CD4-positive, CD25-positive, alpha-beta regulatory T cell (primary cell): ENCODE measurements at places on chromosomes 6 and 20. TPM values are rescaled to one million over a fixed set of nuclear protein-coding genes. Genes with fewer than 3 reads are reported as not detected.

The TRIM10 gene
- polyA plus RNA-seq, result not detected

The SLPI gene
- polyA plus RNA-seq, result not detected

The OR2B6 gene
- polyA plus RNA-seq, result not detected

The SLC17A3 gene
- polyA plus RNA-seq, result not detected

The STMND1 gene
- not detected for polyA plus RNA-seq

The PSMB9 gene
- polyA plus RNA-seq, result 525 TPM

The MCM8 gene
- polyA plus RNA-seq, result 1.7 TPM

The HCRTR2 gene
- not detected for polyA plus RNA-seq

The IBTK gene
- 22.2 TPM for polyA plus RNA-seq

- H3K4me1 ChIP-seq, result no peaks in the 10 kb centered on the region
- no peaks in the 10 kb centered on the region for H3K27me3 ChIP-seq
- DNase-seq, result no peak
- no peak overlapping the region for H3K27ac ChIP-seq
- H3K4me3 ChIP-seq, result no peak overlapping the region
Measured at GRCh38 chr6:19999319-20000191, 162.4 kb downstream of the ID4 start.

DNA sequence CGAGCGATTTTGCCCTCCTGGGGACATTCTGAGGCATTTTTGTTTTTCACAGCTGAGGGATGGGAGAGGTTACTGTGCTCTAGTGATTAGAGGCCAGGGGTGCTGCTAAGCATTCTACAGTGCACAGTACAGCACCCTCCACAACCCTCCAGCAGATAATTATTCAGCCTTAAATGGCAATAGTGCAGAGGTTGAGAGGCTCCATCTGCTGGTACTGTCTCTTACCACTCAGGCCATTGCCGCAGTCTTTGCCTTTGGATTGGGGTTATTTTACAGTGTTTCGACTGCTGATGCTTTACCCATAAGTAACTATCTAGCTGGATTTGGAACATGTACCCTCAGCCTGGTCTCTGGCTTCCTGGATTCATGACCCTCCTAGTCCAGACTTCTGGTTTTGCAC, 705.3 kb downstream of the KIF16B start:
- no peak for DNase-seq
- no peak overlapping the region for H3K4me3 ChIP-seq
- no peaks in the 10 kb centered on the region for H3K36me3 ChIP-seq
- H3K27ac ChIP-seq, result no peak overlapping the region
- H3K4me1 ChIP-seq, result no peaks in the 10 kb centered on the region

DNA sequence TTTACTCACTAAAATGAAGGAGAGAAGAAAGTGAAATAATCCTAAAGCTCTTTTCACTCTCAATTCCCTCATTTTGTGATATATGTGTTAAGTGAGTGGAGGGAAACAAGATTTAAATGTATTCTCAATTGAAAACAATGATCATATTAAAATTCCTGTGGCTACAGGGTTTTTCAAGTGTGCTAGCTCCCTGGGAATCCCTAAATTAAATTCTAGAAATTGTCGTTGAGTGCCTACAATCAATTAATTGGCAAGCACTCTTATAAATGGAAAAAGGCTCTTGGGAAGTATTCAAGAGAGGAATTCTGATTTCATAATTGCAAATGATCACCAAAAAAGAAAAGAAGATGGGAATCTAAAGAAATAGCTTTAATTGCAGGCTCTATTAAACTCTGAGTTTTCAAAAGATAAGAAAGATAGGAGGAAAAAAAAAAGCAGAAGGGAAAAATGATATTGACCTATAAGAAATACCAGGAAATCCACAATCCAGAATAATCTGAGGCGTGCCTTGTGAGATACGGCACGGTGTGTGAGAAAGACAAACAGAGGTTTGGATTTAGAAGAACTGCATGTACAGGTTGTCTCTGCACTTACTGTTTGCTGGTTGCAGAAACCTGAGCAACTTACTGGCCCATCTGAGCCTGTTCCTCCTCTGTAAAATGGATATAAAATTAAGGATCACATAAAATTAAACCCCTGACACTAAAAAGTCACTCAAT, 18.3 kb upstream of the MBOAT1 start:
- DNase-seq, result no peak
- H3K27ac ChIP-seq, result no peak overlapping the region
- H3K4me1 ChIP-seq, result no peaks in the 10 kb centered on the region
- H3K27me3 ChIP-seq, result no peaks in the 10 kb centered on the region
- H3K36me3 ChIP-seq, result no peaks in the 10 kb centered on the region

- no peak for DNase-seq
- no peaks in the 10 kb centered on the region for H3K36me3 ChIP-seq
- H3K4me3 ChIP-seq, result no peak overlapping the region
- no peaks in the 10 kb centered on the region for H3K27me3 ChIP-seq
Measured at GRCh38 chr6:77487808-77488425, 24.6 kb upstream of the HTR1B start.

DNA sequence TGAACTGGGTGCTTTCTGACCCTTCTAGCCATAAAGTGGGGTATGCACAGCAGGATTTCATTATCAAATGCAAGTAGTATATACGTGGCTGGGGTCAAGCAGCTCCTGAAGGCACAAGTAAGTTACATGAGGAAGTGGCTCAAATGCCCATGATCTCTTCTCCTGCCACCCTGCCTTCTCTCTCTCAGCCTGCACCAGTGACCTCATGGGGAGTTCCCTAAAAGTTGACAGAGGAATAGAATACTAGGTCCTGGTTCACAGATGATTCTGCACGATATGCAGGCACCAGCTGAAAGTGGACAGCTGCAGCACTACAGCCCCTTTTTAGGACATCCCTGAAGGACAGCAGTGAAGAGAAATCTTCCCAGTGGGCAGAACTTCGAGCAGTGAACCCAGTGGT, 282.0 kb downstream of the BCKDHB start:
- no peak for DNase-seq
- no peaks in the 10 kb centered on the region for H3K36me3 ChIP-seq
- no peaks in the 10 kb centered on the region for H3K4me1 ChIP-seq
- no peak overlapping the region for H3K4me3 ChIP-seq
- no peak overlapping the region for H3K27ac ChIP-seq

DNA sequence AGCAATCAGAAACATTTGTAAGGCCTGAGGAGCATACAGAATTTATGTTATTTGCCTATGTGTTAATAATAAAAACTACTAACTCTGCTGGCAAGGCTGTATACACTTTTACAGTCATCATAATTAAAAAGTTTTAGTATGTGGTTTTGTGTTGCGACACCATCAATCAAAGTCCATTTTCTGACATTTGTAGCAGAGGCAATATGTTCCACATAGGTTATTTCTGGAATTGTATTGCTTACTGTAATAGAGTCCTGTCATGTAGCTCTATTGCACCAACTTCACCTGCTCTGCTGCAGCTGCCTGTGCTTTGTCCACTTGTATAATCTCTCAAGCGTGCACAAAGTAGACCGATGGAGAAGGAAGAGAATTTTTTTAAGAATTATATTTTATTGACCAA, 501.8 kb downstream of the HACE1 start:
- no peaks in the 10 kb centered on the region for H3K4me1 ChIP-seq
- no peaks in the 10 kb centered on the region for H3K27me3 ChIP-seq
- H3K4me3 ChIP-seq, result no peak overlapping the region
- DNase-seq, result no peak
- H3K27ac ChIP-seq, result no peak overlapping the region
- no peaks in the 10 kb centered on the region for H3K36me3 ChIP-seq

DNA sequence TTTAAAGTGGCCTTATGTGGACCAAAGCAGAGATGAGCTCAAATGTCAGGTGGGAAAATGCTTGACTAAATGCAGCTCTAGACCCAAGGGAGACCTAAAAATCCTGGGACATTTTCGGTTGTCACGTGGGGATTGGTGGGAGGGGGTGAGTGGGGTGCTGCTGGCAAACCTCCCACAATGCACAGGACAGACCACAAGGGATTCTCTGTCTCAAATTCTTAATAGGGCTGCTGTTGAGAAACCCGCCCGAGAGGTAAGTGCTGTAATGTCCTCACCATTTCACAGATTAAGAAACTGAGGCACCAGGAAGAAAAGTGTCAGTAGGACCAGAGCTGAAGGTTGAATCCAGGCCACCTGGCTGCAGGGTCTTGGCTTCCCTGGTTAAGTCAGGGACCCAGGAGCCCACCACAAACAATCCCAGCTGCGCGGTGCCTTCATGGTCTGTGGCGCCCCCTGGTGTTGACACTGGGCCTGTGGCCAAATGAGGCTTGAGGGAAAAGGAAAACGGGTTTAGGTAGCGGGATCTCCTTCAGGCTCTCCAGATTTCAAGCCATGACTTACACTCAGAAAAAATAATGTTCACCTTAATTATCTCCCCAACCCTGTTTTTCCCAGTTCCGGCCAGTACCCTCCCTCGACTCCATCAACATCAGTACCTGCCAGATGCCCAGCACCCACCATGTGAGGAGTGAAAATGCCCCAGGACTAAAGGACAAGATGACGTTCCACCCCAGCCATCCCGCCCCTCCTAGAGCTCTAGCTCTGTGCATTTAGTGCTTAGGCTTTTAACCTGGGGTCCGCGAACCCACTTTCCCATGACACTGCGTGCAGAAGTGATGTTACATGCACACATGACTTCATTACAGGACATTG, 7.2 kb downstream of the HLA-G start:
- peak; percentile 38 for DNase-seq
- H3K4me3 ChIP-seq, result no peak overlapping the region
- no peaks in the 10 kb centered on the region for H3K36me3 ChIP-seq
- no peaks in the 10 kb centered on the region for H3K4me1 ChIP-seq
- peaks cover 31% of the 10 kb centered on the region for H3K27me3 ChIP-seq

GRCh38 chr6:16727996-16728395, 33.3 kb downstream of the ATXN1 start:
- H3K27me3 ChIP-seq, result no peaks in the 10 kb centered on the region
- DNase-seq, result no peak
- no peak overlapping the region for H3K27ac ChIP-seq
- peaks cover 40% of the 10 kb centered on the region for H3K4me1 ChIP-seq
- no peak overlapping the region for H3K4me3 ChIP-seq
- peaks cover 4% of the 10 kb centered on the region for H3K36me3 ChIP-seq

- no peak overlapping the region for H3K4me3 ChIP-seq
- no peaks in the 10 kb centered on the region for H3K36me3 ChIP-seq
- no peaks in the 10 kb centered on the region for H3K27me3 ChIP-seq
- peaks cover 16% of the 10 kb centered on the region for H3K4me1 ChIP-seq
Measured at GRCh38 chr20:62780696-62781095, 15.6 kb upstream of the MRGBP start.

- H3K4me1 ChIP-seq, result peaks cover 18% of the 10 kb centered on the region
- no peak for DNase-seq
- H3K36me3 ChIP-seq, result no peaks in the 10 kb centered on the region
- H3K4me3 ChIP-seq, result no peak overlapping the region
- peaks cover 66% of the 10 kb centered on the region for H3K27me3 ChIP-seq
Measured at GRCh38 chr6:98839781-98840361, 5.5 kb downstream of the POU3F2 start.

DNA sequence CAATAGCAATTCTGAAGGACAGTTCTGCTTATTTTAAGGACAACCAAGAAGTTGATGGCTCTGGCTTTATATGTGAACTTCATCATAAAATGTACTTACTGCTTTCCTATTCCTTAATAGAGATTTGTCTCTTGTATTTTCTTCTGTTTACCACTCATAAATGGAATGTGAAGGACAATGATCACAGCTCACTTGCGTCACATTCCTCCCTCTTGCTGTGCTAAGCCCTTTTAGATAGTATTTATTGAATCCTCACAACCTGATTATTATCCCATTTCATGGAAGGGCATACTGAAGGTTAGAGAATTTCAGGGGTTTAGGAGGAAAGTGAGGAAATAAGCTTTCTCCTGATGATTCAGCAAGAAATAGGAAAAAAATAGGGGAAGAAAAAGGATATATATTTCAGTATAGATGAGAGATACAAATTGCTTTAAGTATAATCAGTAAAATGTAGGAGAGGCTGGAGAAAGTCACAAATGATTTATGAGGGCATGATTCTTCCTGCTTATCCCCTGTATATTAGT, 132.9 kb downstream of the AIG1 start:
- no peaks in the 10 kb centered on the region for H3K27me3 ChIP-seq
- H3K27ac ChIP-seq, result no peak overlapping the region
- no peak overlapping the region for H3K4me3 ChIP-seq
- no peak for DNase-seq
- H3K36me3 ChIP-seq, result no peaks in the 10 kb centered on the region

DNA sequence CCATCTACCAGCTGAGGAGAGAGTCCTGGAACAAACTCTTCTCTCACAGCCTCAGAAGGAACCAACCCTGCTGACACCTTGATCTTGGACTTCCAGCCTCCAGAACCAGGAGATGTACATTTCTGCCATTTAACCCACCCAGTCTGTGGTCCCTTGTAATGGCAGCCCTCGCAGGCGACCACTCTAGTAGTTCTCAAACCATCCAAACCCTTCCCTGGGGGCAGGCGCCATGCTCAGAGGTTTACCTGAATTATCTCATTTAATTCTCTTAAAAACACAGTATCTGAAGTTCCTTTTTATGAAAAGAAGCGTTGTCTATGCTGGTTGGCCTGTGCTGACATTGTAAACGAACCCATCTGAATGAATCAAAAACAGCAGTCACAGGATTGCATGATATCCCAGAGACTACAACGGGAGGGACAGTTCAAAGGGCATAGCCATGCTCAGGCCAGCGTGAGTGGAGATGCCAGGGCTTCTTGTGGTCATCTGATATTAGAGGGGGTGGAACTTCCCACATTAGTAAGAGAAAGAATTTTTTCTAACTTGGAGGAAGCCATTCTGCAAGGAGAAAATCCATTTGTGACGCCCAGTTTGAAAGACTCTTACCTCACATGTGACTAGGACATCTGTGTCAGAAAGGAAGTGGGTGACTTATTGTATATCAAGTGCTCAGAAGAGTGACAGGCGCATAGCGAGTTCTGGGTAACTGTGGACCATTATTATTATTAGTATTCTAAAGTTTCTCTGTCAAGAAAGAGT, 17.2 kb upstream of the TAGAP start:
- H3K36me3 ChIP-seq, result no peaks in the 10 kb centered on the region
- H3K27ac ChIP-seq, result peak overlapping the region; percentile 91
- DNase-seq, result no peak

GRCh38 chr6:7161253-7161623, 53.5 kb downstream of the RREB1 start:
- H3K27me3 ChIP-seq, result no peaks in the 10 kb centered on the region
- H3K4me1 ChIP-seq, result no peaks in the 10 kb centered on the region
- DNase-seq, result no peak
- H3K36me3 ChIP-seq, result peaks cover 7% of the 10 kb centered on the region
- no peak overlapping the region for H3K4me3 ChIP-seq

GRCh38 chr6:170075659-170076223, 215.1 kb downstream of the DLL1 start:
- no peaks in the 10 kb centered on the region for H3K4me1 ChIP-seq
- H3K27me3 ChIP-seq, result no peaks in the 10 kb centered on the region
- H3K36me3 ChIP-seq, result no peaks in the 10 kb centered on the region
- DNase-seq, result no peak
- no peak overlapping the region for H3K27ac ChIP-seq

GRCh38 chr6:156771047-156771446, 6.1 kb upstream of the ARID1B start:
- peaks cover 2% of the 10 kb centered on the region for H3K4me1 ChIP-seq
- no peak overlapping the region for H3K27ac ChIP-seq
- no peak for DNase-seq
- no peaks in the 10 kb centered on the region for H3K36me3 ChIP-seq
- H3K4me3 ChIP-seq, result no peak overlapping the region
- no peaks in the 10 kb centered on the region for H3K27me3 ChIP-seq

GRCh38 chr20:42588847-42589246, 600.9 kb downstream of the PTPRT start:
- H3K27ac ChIP-seq, result no peak overlapping the region
- DNase-seq, result no peak
- no peak overlapping the region for H3K4me3 ChIP-seq
- no peaks in the 10 kb centered on the region for H3K4me1 ChIP-seq
- no peaks in the 10 kb centered on the region for H3K36me3 ChIP-seq

- H3K4me3 ChIP-seq, result no peak overlapping the region
- no peaks in the 10 kb centered on the region for H3K4me1 ChIP-seq
- DNase-seq, result no peak
- H3K27ac ChIP-seq, result no peak overlapping the region
- H3K27me3 ChIP-seq, result no peaks in the 10 kb centered on the region
- no peaks in the 10 kb centered on the region for H3K36me3 ChIP-seq
Measured at GRCh38 chr6:33799454-33800113, 4.2 kb downstream of the MLN start.
